ENCODE measurements at places on chromosomes 6 and 20. TPM values are rescaled to one million over a fixed set of nuclear protein-coding genes. Genes with fewer than 3 reads are reported as not detected.

The PRKN gene
- 6.7 TPM for total RNA-seq

The KCNK5 gene
- total RNA-seq = 16.9 TPM

The ZNF334 gene
- 13.8 TPM for total RNA-seq

The TRIM15 gene
- 0.52 TPM for total RNA-seq

The CGAS gene
- 4.0 TPM for total RNA-seq

The MTO1 gene
- total RNA-seq = 17.8 TPM

The ENPP4 gene
- total RNA-seq = 5.9 TPM

The MYL9 gene
- 16.9 TPM for total RNA-seq

The PSORS1C1 gene
- 1.6 TPM for total RNA-seq

The MEI4 gene
- 2.1 TPM for total RNA-seq

The SEMG2 gene
- not detected for total RNA-seq

The ARHGAP18 gene
- total RNA-seq = 30.6 TPM

Measured in body of pancreas (tissue), 4 donors.